ENCODE measurements at places on chromosomes 12 and 14. TPM values are rescaled to one million over a fixed set of nuclear protein-coding genes. Genes with fewer than 3 reads are reported as not detected.

GRCh38 chr14:58826845-58827686 lies 189.3 kb downstream of the DACT1 start:
- DNase-seq = no peak

- DNase-seq = no peak
Observed at GRCh38 chr14:35285168-35286002, 6.8 kb upstream of the PSMA6 start.

DNA sequence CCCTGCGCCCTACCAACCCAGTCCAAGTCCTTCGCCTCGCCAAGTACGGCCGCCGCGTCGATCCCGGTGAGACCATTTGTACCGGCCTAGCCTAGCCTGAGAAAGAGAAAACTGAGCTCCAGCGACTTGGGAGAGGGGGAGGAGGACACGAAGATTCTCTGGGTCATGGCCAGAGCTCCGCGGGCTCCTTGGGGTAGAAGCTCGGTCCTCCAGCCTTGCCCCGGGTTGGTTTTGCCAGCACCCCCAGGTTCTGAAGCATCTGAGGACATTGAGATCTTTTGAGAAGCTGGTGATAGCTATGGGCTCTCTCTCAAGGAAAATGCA lies 7.3 kb downstream of the LHX5 start:
- DNase-seq = no peak

DNA sequence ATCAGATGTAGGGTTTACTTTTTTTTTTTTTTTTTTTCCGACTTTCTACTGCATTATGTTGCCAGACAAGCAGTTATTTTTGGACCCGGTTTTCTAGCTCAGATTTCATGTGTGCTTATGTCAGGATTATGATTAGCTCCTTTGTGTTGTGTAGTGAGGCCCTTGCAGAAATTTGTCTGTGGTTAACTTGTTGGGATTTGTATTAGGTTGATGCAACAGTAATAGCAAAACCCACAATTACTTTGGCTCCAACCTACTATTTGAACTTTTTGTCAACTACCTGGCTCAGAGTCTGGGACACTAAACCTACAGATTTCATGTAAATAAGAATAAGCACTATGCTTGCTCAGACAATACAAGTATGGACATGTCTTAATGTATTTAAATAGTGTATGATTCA lies 44.1 kb upstream of the KCNJ8 start:
- peak; percentile 67 for DNase-seq

DNA sequence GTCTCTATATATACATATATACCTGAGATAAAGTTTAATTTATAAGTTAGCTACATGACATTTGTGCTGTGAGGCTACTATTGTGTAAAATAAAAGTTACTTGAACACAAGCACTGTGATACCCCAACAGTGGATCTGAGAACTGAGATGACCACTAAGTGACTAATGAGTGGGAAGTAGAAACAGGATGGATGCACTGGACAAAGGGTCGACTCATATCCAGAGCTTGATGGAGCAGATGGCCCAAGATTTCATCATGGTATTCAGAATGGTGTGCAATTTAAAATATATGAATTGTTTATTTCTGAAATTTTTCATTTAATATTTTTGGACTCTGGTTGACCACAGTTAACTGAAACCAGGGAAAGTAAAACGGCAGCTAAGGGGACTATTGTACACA lies 908.6 kb upstream of the MDGA2 start:
- DNase-seq = peak; percentile 39

DNA sequence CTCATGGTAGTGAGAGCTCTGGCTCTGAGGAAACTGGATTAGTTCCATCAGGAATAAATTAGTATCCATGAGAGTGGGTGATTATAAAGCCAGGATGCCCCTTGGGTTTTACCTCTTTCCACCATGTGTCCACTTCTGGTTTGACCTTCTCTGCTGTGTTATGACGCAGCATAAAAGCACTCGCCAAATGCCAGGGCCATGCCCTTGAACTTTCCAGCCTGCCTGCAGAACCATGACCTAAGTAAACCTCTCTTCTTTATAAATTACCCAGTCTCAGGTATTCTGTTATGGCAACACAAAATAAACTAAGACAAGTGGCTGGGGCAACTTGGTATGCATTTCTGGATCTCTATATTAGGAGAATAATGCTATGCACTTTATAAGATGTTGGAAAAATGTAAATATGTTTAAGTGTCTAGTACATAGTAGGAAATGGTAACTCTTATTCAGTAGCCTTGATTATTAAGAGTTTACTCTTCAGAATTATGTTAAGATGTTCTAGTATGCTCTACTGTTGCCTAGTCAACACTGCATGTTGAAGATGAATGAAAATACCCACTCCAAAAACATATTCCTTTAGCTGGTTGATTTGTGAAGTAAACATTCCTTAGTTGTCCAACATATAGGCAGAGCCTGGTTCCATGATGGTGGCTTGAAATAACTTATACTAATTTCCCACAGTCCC lies 455.6 kb upstream of the TMPO start:
- no peak for DNase-seq

- peak; percentile 32 for DNase-seq
Observed at GRCh38 chr14:90968025-90968424, 92.4 kb downstream of the RPS6KA5 start.

DNA sequence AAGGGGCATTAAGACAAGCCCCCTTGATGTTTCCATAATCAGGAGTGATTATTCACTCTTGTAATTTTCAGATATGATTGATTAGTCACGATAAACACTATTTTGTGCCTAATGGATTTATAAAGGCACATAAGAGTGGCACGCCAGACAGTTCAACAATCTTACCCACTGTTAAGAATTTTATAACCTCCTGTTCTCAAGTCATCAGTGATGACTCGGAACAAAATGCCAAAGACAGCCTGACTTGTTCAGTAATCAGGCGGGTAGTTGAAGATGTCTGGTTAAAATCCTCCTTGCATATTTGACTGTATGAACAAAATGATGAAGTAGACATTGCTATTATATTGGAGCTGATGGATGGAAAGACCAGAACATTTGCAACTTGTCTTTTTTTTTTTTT lies 212.1 kb upstream of the RMST start:
- DNase-seq = no peak

DNA sequence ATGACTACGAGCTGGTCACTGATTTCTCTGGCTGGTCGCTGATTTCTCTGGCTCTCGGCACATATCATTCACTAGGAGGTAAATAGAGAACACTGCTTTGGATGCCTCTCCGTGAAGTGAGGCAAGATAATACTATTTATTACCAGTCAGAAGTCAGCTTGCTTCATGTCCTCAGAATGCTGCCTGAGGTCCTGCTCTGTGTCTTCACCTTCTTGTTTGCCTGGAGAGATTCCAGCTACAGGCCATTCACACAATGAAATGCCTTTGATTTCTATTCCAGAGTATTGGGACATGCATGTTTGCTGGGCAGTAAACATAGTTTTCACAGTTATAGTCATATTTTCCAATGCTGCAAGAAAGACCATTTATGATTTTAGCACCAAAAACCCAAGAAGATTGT lies 106.7 kb downstream of the AEBP2 start:
- no peak for DNase-seq

DNA sequence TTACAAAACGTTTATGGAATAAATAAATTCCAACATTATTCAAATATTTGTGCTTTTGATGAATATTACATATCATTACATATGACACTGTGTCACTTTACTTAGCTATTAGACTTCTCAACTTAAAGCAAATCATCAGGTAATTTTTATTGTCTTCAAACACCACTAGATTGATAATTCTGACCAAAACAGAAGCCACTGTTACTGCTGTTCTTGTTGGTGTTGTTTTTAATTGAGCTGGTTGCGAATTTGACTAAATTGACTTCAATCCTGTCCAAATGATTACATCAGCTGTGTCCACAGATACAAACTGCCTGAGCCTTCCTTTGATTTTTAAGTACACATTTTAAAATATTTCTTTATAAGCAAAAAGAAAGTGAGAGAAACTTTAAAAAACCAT lies 29.2 kb downstream of the PRKD1 start:
- no peak for DNase-seq

DNA sequence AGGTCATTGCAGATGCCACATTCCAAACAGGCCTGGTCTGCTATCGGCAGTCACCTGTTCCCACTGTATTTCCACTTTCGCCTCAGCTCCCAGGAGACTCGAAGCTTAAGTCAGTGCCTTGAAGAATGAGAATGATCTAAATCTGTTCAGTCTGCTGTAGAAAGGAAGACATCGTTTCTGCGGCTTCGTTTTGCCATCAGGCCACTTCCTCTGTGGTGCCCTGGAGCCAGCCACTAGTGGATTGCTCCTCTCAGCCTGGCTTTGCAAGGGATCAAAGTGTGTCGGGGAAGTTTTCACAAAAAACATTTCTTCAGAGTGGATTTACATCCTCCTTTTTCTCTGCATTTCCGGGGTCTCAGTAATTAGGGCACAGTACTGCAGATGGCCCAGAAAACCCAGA lies 66.7 kb downstream of the AACS start:
- DNase-seq = no peak

- no peak for DNase-seq
Observed at GRCh38 chr12:109767991-109768900, 54.6 kb downstream of the FAM222A start.

GRCh38 chr12:89153341-89153740 lies 199.0 kb downstream of the DUSP6 start:
- DNase-seq = no peak

- DNase-seq = no peak
Observed at GRCh38 chr12:40988355-40988754, 199.8 kb upstream of the PDZRN4 start.

GRCh38 chr12:79455286-79455685 lies 235.5 kb downstream of the PAWR start:
- peak; percentile 2 for DNase-seq

- DNase-seq = no peak
Observed at GRCh38 chr14:49451938-49452337, 134.2 kb downstream of the RPS29 start.

DNA sequence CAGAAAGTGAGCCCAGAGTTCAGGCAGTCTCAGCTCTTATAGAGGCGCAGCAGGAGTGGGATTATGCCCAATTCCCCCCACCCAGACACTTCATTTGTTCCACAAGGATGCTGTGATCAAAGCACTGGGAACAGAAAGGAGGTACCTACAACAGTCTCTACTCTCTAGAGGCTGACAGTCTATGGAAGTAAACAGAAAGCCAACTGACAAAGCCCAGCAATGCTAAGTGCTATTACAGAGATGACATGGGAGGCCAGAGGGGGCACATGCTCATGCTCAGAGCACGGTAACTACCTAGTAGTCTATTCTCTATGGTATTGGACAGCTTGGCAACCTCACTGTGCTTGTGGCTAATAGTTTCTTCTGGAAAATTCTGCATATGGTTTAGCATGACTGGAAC lies 85.9 kb downstream of the STXBP6 start:
- no peak for DNase-seq

DNA sequence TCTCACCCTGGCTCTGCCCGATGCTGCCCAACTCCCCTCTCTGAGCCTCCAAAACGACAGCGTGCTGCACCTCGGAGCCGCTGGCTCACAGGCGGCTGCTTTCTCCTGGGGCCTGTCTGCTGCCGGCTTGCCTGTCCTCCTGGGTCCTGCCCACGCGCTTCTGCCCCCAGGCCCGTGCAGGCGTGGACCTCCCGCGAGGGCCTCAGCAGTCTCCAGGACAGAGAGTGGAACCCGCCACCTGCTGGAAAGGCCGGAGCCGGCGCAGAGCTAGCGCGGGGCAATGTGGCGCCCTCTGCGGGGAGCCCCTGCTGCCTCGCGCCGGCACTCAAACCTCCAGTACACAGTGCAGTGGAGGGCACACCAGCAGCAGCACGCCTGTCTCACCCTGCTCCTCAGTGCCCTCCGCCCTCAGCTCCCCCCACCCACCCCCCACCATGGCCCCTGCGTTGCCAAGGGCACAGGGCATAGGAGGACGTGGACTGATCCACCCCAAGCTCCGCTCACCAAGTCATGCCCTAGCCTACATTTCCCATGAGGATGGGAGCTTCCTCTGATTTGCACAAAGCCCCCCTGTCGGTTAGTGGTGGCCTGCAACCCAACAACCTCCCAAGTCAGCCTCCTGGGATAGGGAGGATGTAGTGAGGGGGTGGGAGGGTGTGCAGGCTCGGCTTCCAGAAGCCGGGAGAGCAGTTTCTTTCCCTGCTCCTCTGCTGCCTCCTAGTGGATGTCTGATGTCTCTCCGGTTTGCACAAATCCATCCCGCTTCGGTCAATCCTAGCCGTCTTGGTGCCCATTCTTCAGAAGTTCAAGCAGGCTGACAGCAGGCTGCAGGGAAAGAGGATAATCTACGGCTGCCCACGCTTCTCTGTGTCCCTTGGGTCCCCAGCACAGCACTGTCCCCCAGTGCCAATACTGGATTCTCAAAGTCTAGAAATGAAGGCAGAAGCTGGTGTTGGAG lies 25.2 kb downstream of the KRT8 start:
- peak; percentile 94 for DNase-seq

DNA sequence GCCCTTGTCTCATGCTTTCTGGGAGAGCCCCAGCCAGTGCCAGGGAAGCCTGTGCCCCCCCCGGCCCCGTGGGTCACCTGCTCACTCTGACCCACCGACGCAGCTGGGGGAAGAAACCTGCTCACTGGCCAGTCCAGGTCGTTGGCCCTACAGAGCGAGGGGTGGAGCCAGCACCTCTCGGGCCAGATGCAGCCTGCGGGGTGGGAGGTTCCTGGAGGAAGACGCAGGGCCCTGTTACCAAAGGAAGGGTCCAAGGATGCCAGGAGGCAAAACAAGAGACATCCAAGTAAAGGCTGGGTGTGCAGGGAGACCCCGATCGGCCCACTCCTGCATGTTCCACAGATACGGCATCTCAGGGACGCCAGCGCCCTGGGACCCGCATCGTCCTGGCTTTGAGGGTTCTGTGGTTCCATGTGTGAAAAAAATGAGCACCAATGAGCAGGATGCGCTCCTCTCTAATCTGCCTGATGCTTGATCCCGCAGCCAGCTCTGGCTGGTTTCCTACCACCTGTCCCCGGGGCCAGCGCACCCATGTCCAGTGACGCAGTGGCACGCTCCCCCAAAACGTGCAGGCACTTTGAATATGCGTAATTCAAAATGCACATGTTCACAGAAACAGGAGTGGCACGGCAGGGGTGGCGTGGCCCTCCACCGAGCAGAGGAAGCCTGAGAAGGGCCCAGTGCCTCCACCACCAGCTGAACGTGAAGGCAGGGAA lies 66.0 kb upstream of the GALNT9 start:
- no peak for DNase-seq

The LIN7A gene
- not detected for total RNA-seq

The FAM186B gene
- 0.30 TPM for total RNA-seq

The LMNTD1 gene
- total RNA-seq = not detected

The CAPRIN2 gene
- total RNA-seq = 33.0 TPM

The RAB5B gene
- total RNA-seq = 96.1 TPM

The WNT1 gene
- total RNA-seq = not detected

The KRT78 gene
- not detected for total RNA-seq

The RHEBL1 gene
- total RNA-seq = 0.93 TPM

The PSMA6 gene
- total RNA-seq = 322 TPM

The MAP1LC3B2 gene
- total RNA-seq = 3.4 TPM

The MYF5 gene
- total RNA-seq = not detected

The MYH6 gene
- not detected for total RNA-seq
